ENCODE measurements at places on chromosomes 3 and 15. TPM values are rescaled to one million over a fixed set of nuclear protein-coding genes. Genes with fewer than 3 reads are reported as not detected.

GOLGA8G gene
- not detected for total RNA-seq

ZDHHC23 gene
- total RNA-seq: 15.5 TPM

RTP1 gene
- total RNA-seq: 1.4 TPM

NLGN1 gene
- 14.3 TPM for total RNA-seq

- H3K27me3 ChIP-seq: no peaks in the 10 kb centered on the region
- no peak overlapping the region for H3K4me3 ChIP-seq
- no peak overlapping the region for H3K27ac ChIP-seq
- H3K36me3 ChIP-seq: no peaks in the 10 kb centered on the region
Measured at GRCh38 chr15:42284551-42284950, 11.3 kb upstream of the TMEM87A start.

DNA sequence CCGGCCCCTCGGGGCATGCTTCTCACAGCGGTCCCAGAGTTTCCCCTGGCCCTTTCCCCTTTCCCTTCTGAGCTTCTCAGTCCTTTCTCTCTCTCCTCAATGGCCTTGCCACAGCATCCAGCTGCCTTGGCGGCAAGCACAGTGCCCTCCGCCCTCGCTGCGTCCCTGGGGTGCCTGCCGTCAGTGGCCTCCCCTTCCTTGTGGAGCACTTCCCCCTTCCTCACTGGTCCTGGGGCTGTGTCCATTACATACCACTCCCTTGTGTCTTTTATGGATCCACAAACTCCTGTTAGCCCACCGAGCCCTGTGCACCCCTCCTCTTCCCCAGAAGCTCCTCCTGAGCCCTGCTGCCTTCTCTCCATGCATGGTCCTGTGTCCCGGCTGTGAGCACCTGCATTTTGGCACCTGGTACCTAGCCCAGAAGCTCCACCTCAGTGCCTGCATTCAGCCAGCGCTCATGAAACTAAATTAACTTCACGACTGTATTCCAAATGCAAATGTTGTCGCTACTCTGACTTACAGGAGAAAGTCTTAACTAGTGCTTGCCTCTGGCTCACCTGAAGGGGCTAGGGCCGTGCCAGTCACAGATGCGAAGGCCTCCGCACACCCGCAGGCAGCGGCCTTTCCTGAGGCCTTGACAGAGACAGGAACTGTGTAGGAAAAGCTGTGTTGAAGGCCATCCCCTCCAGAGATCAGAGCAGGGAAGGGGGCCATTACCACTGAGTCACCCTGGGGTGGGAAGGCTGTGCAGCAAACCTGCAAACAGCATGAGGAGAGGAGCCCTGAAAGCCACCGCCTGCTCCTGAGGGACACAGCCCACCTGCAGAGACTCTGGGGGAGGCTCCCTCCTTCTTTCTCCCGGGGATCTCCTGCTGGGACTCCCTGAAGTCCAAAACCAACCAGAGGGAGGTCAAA is 19.1 kb upstream of the KLF13 start:
- peaks cover 48% of the 10 kb centered on the region for H3K27me3 ChIP-seq
- no peaks in the 10 kb centered on the region for H3K36me3 ChIP-seq
- H3K4me3 ChIP-seq: no peak overlapping the region
- peaks cover 13% of the 10 kb centered on the region for H3K4me1 ChIP-seq
- peak overlapping the region; percentile 99 for H3K27ac ChIP-seq
- DNase-seq: peak; percentile 50

DNA sequence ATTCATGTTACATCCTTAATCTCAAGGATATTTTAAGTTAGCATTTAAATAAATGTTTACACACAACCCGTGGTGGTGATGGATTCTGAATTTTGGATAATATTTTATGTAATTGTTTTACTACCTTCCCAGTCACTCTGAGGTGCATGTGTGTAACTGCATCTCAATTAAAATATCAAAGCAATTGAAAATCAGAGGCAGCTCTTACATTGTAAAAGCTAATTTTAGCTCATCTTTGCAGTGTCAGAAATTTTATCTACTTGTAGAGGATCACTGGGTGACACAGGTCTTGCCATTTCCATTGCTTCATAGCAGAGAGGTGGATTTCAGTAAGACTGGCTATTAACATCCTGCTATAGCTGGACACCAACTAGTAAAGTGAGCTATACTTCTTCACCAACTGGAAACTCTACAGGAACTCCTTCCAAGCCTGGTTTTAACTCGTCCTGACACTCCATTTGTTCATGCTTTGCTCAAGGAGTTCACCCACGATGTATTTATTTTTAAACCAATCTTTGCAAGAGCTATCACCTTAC is 19.6 kb upstream of the MITF start:
- no peaks in the 10 kb centered on the region for H3K27me3 ChIP-seq
- no peak for DNase-seq
- H3K27ac ChIP-seq: no peak overlapping the region
- no peak overlapping the region for H3K4me3 ChIP-seq

DNA sequence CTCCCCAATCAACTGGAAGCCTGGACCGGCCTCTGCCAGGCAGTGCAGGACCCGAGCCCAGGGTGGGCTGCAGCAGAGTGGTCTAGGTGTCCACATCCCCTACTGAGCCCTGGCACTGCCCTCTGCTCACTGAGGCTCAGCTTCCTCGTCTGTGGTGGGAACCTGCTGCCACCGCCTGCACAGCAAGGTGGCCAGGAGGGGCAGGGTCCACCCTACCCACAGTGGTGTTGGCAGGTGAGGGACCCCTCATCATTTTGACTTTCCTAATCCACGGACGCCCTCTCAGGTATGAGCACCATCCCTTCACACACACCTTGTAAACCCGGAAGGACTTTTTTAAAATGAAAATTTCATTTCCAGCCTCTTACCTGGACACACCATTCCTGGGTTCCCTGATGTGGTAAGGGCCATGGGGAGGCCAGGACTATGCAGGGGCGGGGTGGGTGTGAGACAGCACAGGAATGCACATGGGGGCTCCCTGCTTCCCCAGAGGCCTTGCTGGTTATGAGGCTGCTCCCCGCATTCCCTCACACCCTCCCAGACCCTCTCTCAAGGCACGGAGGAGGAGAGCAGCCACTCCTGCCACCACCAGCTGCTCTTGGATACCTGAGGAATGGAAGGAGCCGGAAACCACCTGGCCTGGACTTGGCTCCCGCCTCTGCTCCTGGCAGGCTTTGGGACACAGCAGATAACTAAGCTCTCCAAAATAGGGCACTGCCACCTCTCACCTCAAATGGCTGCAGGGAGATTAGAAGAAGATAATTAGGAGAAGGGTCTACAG is 185.9 kb upstream of the TPM1 start:
- DNase-seq: peak; percentile 38
- peaks cover 11% of the 10 kb centered on the region for H3K4me1 ChIP-seq
- no peaks in the 10 kb centered on the region for H3K36me3 ChIP-seq
- H3K4me3 ChIP-seq: no peak overlapping the region
- H3K27me3 ChIP-seq: no peaks in the 10 kb centered on the region

DNA sequence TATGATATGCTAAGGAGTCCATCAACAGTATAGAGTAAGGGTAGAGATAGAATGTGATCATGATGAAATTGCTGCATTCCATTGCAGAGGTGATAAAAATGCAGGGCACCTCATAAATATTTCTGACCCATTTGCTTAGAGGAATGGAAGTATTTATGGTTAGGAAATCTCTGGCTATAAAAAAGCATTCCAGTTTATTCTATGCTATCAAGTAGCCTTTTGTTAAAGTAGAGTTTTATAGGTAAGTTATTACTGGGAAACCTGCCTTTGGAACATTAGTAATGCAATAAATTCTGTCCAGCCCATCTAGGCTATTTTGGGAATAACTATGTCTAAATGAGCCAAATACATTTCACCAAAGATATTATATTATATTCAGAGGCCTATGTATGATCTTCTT is 19.8 kb upstream of the STRIT1 start:
- H3K27me3 ChIP-seq: no peaks in the 10 kb centered on the region
- H3K4me3 ChIP-seq: no peak overlapping the region
- no peaks in the 10 kb centered on the region for H3K36me3 ChIP-seq
- no peaks in the 10 kb centered on the region for H3K4me1 ChIP-seq

DNA sequence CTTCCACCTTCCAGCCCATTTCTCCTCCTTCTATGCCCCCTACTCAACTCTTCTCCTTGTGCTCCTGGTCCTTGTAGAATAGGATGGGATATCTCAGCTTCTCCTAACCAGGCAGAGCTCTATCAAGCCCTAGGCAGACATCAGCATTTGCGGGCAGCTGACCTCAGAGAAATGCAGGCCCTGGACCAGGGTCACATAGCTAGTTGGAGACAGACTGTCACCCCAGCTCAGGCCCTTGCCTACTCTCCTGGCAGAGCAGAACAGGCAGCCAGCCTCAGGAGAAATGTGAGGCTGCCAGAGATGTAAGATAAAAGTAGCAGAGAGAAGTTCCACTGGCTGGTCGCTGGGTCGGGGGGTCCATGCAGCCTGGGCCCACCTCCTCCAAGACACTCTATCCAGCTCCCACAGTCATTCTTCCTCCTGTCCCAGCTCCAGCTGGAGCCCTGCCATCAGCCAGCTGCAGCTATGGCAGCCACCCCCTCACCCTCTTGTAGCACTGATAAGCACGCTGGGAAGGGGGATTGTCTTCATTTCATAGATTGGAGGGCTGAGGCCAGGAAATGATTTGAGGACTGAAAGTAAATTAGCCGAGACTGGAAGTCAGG is 4.0 kb downstream of the CYP8B1 start:
- H3K27me3 ChIP-seq: no peaks in the 10 kb centered on the region
- no peak overlapping the region for H3K4me3 ChIP-seq
- H3K4me1 ChIP-seq: no peaks in the 10 kb centered on the region
- peak; percentile 21 for DNase-seq
- no peak overlapping the region for H3K27ac ChIP-seq

GRCh38 chr15:80815106-80815505 is 35.9 kb downstream of the CEMIP start:
- H3K27ac ChIP-seq: no peak overlapping the region
- no peak for DNase-seq
- H3K4me3 ChIP-seq: no peak overlapping the region
- H3K36me3 ChIP-seq: no peaks in the 10 kb centered on the region
- peaks cover 39% of the 10 kb centered on the region for H3K27me3 ChIP-seq

DNA sequence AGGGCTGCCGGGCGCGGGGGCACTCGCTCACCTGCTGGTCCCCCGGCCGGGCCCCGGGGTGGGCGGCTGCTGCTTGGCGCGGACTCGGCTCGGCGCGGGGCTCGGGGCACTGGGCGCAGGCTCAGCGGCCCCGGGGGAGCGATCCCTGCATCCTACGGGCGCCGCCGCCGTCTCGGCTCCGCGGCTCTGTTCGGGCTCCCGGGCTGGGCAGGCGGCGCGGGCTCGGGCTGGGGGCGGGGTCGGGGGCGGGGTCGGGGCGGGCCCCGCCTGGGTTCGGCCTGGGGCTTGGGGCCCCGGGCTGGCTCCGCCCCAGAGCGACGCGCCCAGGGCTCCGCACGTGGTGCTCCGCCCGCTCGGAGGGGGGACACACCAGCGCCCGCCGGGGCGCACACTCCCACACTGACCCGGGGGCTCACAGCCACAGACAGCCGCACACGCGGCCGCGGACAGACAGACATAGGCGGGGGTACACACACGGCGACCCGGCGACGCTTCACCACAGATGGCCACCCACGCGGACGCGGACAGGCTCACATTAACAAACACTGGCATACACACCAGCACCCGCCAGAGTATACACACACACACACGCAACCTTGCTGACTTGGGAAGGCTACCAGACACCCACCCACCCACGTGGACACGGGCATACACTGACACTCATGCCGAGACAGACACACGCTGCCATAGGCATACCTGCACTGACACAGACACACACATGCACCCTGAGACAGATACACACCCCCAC is at the start of gene SCN5A:
SCN5A (minus strand) TSS at position 188 of the 748 bp plus-strand sequence. CDS start 16,380 bp downstream, outside the sequence.
- H3K4me1 ChIP-seq: no peaks in the 10 kb centered on the region
- H3K4me3 ChIP-seq: peak within 1 kb of the TSS; percentile 68
- peaks cover 73% of the 10 kb centered on the region for H3K27me3 ChIP-seq

- DNase-seq: no peak
- no peak overlapping the region for H3K27ac ChIP-seq
- H3K27me3 ChIP-seq: no peaks in the 10 kb centered on the region
Measured at GRCh38 chr15:50751394-50751793, 14.1 kb downstream of the SPPL2A start.

- H3K4me1 ChIP-seq: no peaks in the 10 kb centered on the region
- peak; percentile 89 for DNase-seq
- peaks cover 13% of the 10 kb centered on the region for H3K27me3 ChIP-seq
- no peak overlapping the region for H3K4me3 ChIP-seq
- H3K36me3 ChIP-seq: no peaks in the 10 kb centered on the region
Measured at GRCh38 chr3:158918008-158918407, 116.2 kb downstream of the MFSD1 start.

DNA sequence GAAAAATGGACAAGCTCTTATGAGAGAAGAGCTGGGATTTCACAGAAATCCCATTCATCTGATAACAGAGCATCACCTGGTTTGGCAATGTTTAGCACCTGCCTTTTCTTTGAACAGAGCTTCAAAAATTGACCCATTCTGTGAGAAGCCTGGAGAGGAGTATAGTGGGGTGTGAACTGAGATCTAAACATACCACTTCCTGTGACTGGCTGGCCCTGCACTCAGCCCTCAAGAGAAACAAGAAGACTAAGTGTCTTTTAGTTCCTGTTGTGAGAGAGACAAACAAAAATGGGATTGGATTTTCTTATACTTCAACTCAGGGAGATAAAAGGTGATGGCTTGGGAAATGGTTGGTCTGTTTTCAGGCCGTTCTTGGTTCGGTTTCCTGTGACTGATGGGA is 1060.2 kb downstream of the ROBO1 start:
- H3K4me3 ChIP-seq: no peak overlapping the region
- no peak overlapping the region for H3K27ac ChIP-seq
- DNase-seq: peak; percentile 46
- no peaks in the 10 kb centered on the region for H3K4me1 ChIP-seq

- DNase-seq: no peak
- H3K36me3 ChIP-seq: no peaks in the 10 kb centered on the region
- no peak overlapping the region for H3K27ac ChIP-seq
- no peaks in the 10 kb centered on the region for H3K4me1 ChIP-seq
Measured at GRCh38 chr3:114446600-114446999, 152.8 kb downstream of the TIGIT start.

DNA sequence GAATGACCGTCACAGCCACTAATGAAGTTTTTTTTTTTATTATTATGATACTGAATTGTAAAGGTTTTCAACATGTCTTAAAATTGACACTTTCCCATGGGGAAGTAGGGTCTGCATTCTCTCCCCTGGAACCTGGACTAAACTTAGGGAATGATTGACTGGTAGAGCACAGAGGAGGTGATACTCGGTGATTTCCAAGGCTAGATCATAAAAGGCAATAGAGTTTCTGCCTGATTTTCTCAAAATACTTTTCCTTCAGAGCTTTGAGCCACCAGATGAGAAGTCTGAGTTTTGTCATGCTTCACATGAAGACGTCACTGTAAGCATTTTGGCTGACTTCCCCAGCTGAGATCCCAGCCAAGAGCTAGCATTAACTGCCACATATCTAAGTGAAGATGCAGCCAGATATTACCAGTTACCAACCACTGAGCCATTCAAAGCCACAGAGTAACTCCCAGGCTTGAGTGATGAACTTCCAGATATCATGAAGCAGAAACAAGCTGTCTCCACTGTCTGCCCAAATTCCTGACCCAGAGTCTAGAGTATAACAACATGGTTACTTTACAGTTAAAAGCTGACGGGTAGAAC is 105.8 kb downstream of the LSAMP start:
- peaks cover 15% of the 10 kb centered on the region for H3K4me1 ChIP-seq
- H3K27ac ChIP-seq: no peak overlapping the region
- H3K4me3 ChIP-seq: no peak overlapping the region
- peak; percentile 44 for DNase-seq

Data from endodermal cell (in vitro differentiated cells).